Activated naive CD8-positive, alpha-beta T cell treated with anti-CD3 and anti-CD28 coated beads for 36 hours (primary cell): ENCODE measurements at places on chromosomes 11 and 22.

- DNase-seq, result no peak
These were observed 109.4 kb downstream of the KCNQ1OT1 start for GRCh38 chr11:2590131-2590964.

DNA sequence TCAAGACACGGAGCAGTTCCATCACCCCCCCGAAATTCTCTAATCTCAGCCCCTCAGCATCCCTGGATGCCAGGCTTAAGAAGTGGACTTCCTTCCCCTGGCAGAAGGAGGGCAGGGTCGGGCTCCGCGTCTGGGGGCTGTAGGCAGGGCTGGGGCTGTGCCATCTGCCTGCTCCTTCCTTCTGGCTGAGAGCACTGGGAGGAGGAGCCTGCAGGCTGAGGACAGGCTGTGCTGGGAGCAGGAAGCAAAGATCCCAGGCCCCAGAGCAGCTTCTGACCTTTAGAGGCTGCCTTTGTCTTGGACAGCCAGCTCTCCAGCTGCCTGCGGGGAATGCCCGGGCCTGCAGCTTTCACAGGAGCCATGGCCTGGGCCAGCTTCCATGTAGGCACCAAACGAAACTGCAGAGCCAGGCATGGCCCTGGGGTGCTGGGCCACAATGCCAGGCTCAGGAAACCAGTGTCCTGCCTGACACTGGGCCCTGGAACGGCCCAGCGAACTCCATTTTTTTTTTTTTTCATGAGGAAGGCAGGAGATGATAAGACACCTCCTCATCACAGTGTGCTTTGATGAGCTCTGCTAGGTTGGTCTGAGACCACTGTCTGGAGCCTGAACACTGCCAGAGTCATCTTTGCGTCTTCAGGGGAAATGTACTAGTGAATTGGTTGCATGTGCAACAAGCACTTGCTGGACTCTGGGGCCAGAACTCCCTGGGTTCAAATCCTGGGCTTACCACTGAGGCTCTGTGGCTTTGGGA, 67.9 kb downstream of the MCM5 start:
- no peak for DNase-seq

GRCh38 chr22:17633998-17634323, 4.6 kb upstream of the BCL2L13 start:
- no peak for DNase-seq

GRCh38 chr22:16783930-16784354, 41.3 kb downstream of the XKR3 start:
- DNase-seq, result no peak

- DNase-seq, result no peak
These were observed 38.1 kb downstream of the SDHAF2 start for GRCh38 chr11:61468002-61468401.

DNA sequence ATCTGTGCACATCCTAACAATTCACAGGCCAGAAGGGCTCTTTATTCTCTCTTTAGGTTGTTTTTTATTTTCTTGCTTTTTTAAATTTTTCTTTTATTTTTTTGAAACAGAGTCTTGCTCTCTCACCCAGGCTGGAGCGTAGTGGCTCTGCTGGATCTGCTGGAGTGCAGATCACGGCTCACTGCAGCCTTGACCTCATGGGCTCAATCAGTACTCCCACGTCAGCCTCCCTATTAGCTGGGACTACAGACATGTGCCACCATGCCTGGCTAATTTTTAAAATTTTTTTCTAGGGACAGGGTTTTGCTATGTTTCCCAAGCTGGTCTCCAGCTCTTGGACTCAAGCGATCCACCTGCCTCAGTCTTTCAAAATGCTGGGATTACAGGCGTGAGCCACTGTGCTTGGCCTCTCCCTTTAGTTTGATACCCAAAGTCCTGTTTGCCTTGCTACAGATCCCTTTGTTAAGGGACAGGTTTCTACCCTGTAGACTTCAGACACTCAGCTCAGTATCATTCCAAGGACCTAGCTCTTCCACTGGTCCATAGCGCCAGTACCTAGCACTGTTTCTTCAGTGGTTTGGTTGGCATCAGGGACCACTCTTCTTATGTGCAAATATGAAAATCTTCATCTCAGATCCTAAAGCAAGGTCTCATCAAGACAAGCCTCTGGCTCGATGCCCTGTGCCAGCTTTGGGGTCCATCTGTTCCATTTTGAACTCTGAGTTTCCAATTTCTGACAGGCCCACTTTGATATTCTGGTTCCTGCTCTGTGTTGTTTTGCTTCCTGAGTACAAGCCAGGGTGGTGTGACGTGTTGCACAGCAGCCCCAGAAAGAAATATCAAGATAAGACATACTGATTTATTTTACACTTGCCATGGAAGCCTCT, 211.7 kb downstream of the FAT3 start:
- DNase-seq, result no peak
